ENCODE measurements at places on chromosomes 4 and X.

DNA sequence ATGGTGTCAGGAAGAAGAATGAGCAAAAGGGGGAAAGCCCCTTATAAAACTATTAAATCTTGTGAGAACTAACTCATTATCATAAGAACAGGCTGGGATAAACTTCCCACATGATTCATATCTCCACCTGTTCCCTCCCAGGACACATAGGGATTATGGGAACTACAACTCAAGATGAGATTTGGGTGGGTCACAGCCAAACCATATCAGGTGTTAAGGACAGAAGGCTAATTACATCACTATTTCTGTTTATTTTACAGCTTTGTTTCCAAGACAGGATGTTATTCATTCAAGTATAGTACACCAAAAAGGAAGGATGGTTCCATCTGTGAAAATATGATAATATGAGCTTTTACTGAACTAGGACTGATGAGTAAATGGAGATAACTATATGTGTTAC is 63.7 kb upstream of the ARSJ start:
- DNase-seq, result no peak

DNA sequence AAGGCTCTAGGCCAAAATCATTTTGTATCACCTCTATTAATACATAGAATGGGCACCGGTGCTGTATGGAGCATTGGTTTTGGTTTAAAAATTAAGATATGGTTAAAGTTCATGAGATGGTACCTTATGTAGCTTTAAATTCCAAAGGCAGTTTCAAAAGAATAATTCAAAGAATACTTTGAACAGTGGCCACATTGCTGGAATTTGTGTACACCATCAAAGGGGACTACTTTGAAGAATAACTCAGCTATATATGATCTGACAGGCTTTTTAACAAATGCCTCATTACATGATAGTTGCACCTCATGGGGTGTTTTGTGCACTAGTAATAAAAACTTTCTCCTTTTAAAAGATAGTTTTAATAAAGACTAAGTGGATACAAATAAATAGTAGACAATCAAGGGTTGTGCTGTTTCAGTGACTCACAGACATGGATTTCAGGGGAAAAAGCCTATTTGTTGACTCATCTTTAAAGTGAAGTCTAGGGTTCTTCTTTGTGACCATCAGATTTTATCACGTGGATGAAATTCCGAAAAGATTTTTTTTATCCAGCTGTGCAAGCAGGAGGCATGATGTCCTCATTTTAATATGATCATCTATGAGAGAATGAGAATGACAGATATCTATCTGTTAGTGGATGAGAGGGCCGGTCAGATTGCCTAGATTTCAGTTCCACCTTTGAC is 12.8 kb downstream of the MTM1 start:
- DNase-seq, result no peak

- no peak for DNase-seq
These were observed 119.1 kb downstream of the SH3RF1 start for GRCh38 chr4:169151671-169152070.

GRCh38 chr4:188867796-188868195 is 728.6 kb downstream of the TRIML1 start:
- DNase-seq, result no peak

DNA sequence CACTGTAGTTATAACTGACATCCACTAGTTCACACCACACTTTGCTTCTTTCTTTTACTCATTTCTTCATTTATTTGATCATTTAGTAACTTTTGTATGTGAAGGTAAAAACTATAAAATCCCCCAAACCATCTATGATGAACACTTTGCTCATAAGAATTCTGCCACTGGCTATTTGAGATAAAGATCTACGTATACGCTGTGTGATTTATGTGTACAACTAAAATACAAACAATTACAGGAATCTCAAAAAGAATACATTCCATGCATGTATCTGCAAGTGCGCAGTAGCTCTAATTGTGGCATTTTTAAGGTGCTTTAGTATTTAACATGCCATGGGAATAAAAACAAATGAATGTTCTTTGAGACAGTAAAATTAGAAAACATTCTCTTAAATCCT is 156.9 kb upstream of the NAP1L5 start:
- no peak for DNase-seq

All from CD4-positive, alpha-beta T cell (primary cell).